ENCODE measurements at places on chromosomes 5 and 9.
A peak's percentile ranks its signal among the peaks of the same experiment; 100 is the strongest.

GRCh38 chr5:124844371-124844920 is 98.0 kb upstream of the ZNF608 start:
- DNase-seq: no peak

GRCh38 chr9:86670536-86670935 is 276.8 kb downstream of the GAS1 start:
- DNase-seq: no peak

DNA sequence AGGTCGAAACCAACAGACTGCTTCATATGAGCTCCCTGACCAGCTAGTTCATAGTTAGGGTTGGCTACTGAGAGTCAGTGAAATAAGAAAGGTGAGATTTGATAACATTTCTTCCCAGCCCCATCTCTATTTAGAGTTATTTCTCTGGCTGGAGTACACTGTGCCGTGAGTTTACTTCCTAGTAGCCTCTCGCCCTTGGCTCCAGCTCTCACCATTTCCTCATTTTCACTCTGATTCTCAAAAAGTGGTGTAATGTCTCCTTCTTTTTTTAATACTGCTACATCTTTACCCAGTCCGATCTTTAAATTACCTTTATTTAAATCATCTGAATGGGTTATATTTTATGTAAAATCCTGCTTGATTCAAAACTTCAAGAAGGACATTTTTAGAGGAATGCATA is 100.4 kb upstream of the FAM174A start:
- DNase-seq: no peak

- DNase-seq: no peak
Observed at GRCh38 chr5:24817966-24818365, 173.2 kb upstream of the CDH10 start.

DNA sequence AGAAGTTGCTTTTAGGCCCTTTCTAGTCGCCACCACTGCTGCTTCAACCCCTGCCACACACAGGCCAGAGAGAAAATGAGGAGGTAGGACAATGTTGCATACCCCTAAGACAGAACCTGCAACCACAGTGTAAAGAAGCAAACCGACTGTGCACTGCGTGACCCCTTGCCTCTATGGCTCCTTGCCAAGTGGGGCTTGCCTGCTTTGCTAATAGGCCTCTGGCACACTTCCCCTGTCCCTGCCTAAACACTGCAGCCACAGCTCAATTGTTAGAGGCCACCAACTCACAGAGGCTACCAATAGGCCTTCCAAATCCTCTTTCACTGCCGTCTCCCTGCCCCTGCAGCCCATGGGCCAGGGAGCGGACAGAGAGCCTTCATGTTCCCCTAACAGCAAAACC is 280.1 kb downstream of the CDH10 start:
- DNase-seq: peak; percentile 2

DNA sequence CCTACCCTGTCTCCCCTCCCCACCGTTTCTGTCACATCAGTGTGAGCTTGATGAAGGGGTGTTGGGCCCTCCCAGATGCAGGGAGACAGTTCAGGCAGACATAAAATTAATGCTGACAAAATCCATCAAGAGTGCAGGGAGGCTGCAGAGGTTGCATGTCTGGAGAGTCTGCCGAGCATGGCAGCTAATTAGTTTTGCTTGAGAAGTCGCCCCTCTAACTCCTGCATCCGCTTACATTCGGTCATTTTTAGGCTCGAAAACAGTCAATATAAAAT is 44.9 kb downstream of the GALNT12 start:
- no peak for DNase-seq

DNA sequence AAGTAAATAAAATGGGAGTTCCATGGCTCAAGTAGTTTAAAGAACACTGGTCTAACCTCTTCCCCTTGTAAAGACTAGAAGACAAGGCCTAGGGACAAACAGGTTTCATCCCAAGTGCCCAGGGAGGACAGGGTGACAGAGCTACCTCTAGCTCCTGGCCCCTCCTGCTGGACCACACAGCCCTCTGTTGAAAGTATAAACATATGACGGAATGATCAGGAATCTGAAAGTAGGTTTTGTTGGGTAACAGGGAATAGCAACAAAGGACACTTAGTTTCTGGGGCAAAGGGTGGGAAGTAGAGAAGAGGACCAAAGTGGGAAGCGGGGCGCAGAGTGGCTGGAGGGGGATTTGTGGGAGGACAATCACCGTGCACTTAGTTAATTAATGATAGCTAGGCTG is 67.0 kb upstream of the DAB2IP start:
- DNase-seq: no peak

DNA sequence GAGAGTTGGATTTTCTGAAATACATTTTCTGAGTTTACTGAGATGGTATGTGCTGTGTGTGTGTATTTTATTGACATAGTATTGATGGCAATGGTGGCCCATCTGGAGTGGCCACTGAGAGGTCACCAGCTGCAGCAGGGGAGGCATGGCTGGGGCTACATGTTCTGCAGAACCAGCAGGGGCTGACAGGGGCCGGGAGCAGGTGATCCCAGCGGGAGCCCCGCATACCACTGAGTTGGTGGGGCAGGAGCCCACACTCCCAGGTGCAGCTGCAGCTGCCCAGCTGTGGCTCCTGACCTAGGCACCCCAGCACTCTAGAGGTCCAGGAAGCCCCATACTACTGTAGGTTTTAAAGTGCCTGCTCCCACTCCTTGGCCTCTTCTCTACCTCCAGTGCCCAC is 1044.2 kb upstream of the CDH9 start:
- DNase-seq: no peak

DNA sequence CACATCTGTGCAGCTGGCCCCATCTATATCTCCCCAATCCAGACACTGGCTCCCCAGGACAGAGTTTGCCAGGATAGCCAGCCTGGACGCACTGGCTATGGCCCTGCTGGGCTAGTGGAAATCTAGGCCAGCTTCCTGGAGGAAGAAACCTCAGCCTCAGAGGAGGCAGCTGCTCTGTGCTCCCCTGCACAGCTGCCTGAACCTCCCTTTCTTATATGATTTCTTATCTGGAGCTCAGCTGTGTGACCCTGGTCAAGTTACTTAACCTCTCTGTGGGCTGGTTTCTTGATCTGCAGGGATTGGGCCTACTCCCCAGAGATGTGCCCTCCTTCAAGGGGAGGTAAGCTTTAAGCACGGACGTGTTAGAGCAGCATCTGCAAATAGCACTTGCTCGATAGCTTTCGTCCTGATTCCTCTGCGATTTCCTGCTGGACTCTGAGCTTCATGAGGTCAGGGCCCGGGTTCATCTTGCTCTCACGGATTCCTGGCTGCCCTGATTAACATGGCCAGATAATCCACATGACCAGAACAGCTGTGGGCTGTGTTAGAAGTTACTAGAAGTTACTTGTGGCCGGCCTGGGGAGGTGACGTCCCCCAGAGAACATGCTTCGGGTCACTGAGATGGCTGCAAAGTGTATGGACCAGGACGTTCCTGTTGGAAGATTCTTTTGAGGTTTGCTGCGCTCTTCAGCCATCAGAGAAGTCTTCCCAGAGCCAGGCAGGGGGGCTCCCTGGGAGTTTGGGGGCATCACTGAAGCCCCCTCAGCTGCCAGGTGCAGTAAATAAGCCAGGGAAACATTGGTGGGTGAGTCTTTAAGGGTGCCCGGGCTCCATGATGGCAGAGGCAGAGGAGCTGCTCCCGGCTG is 14.5 kb downstream of the C9orf50 start:
- DNase-seq: no peak

- DNase-seq: no peak
Observed at GRCh38 chr9:106102821-106103220, 408.5 kb downstream of the TMEM38B start.

GRCh38 chr9:109816490-109816889 is 36.5 kb downstream of the PALM2AKAP2 start:
- no peak for DNase-seq

GRCh38 chr5:113487416-113487780 is 855 bp downstream of the MCC start:
- no peak for DNase-seq

DNA sequence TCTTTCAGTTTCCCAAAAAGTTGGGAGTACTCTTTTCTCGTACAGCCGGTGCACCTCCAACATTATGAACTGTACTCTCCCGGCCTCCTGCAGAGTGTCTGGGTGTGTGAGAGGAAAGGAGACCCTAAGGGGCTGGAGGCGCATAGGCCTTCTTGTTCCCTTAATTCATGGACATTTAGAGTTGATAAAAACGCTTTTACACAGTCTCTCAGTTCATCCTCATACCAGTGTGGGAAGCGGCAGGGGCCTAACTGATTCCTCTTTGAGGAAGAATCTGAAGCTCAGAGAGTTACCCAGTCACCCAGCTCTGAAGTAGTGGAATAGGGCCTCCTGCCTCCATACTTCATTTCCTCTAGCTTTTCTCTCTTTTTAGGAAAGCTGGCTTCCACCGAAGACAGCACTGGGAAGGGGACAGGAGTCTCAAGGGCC is 3.3 kb downstream of the MCIDAS start:
- DNase-seq: no peak

- DNase-seq: no peak
Observed at GRCh38 chr5:150052226-150052955, 34.0 kb downstream of the CSF1R start.

DNA sequence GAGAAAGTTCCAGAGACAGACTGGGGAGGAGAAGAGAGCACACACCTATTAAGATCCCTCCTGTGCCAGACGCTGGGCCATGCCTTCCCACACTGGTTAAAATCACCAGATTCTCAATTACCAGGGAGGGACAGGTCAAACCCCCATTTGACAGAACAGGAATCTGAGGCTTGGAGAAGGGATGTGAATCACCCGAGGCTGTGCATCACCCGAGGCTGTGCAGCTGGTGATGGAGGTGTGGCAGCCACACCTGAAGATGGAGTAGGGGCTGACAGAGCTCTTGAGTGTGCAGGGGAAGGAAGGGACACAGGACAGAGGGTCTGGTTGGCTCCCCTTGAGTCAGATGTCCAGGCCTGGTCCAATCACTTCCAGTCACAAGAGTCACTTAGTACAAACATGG is 70.6 kb downstream of the LMX1B start:
- DNase-seq: no peak

DNA sequence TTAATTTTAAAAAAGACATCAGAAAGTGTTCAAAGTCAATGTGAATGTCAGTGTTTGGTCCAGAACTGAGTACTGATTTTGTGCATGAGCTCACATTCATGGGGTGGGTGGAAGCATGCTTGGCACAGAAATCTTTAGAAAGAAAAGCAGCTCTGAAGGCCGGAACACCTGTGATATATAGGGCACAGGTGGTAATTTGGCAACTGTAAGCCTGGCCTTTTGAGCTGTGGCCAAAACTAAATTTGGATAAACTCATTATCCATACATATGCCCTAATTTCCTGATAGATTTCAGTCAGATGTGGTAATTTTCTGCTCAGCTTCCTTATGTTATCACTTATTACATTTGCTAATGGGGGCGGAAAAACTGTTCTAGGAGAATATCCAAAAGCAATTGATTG is 211.4 kb downstream of the HCN1 start:
- no peak for DNase-seq

GRCh38 chr9:98678244-98678842 is 30.4 kb downstream of the GABBR2 start:
- DNase-seq: no peak

GRCh38 chr9:78298046-78298765 is 1.3 kb downstream of the PSAT1 start:
- DNase-seq: peak; percentile 85

DNA sequence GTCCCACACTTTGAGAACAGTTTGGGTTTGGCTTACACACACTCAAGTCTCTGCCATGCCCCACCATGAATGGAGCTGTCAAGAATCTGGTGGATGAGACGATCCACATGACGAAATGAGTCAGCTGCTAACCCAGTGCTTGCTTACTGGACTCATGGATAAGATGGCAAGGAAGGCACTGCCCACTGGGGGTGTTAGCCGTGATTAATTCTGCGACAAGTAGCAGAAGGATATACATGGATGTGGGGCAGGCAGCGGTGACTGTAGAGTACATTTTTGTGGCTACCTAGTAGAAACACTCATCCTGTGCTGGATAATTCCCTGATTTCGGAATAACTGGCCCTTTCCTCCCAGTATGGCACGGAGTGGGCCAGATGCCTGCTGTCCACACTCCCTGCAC is 77.5 kb downstream of the SPATA31C2 start:
- DNase-seq: no peak

GRCh38 chr9:130660683-130661450 is 3.5 kb upstream of the PRDM12 start:
- DNase-seq: no peak

DNA sequence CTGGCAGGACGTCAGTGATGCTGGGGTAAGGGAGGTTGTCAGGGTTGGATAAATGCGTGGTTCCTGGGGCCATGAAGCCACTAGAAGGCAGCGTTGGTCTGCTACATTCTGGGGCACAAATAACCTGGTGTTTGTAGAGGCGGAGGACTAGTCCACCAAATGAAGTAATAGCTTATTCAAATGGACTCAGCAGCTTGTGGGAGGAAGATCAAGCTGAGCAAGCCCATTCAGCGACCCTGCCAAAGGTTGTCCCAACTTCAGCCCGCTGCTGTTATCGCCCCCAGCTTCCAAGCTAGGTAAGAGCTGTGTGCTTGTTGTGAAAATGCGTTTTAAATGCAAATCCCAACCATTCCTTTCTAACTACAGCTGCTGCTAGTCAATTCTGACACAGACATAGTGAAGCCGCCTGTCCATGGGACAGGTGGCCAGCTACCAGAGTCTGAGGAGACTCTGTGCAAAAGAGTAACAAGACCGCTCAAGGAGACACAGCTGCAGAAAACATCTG is 7.6 kb upstream of the FAM240B start:
- DNase-seq: peak; percentile 9

GRCh38 chr9:97440160-97440559 is 28.3 kb downstream of the TDRD7 start:
- no peak for DNase-seq

GRCh38 chr5:93340881-93341280 is 240.1 kb downstream of the NR2F1-AS1 start:
- no peak for DNase-seq

- DNase-seq: no peak
Observed at GRCh38 chr9:73011181-73011750, 58.4 kb upstream of the ALDH1A1 start.

GRCh38 chr5:149596712-149597111 is 15.4 kb downstream of the ARHGEF37 start:
- DNase-seq: no peak

DNA sequence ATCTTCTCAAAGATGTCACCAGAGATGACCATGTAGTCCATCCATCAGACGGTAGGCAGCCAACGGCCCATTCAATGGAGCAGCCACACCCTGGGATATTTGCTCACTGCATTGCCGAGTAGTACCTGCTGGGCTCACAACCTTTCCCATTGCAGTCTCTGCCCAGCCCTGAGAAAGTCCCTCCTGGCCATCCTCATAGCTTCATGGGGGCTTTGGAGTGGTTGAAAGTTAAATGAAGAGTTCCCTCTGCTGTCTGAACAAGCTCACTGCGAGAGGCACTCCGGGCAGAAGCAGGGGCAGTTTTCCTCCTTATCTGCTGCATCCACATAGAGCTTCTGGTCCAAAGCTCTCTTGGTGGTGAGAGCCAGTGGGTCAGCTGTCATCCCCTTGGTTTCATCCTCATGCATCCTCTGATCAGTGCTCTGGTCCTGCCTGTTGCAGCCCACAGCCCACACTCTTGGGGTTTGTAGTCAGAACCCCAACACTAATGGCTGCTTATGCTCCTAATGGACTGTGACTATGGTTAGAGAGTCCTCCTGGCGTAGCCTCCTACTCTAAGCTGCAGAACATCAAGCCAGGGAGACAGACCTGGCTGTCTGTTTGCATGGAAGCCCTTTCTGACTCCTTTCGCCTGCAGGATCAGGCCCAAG is 23.3 kb downstream of the TNFSF8 start:
- DNase-seq: no peak

GRCh38 chr5:74141053-74141452 is 499.5 kb downstream of the ENC1 start:
- DNase-seq: no peak

- DNase-seq: peak; percentile 39
Observed at GRCh38 chr5:152142840-152143469, 218.3 kb upstream of the GLRA1 start.
